Thyroid gland (tissue), 4 donors: ENCODE measurements at places on chromosomes 16 and 17. TPM values are rescaled to one million over a fixed set of nuclear protein-coding genes. Genes with fewer than 3 reads are reported as not detected.

- DNase-seq = peak; percentile 20
- no peak overlapping the region for H3K27ac ChIP-seq
- H3K27me3 ChIP-seq = no peaks in the 10 kb centered on the region
Measured at GRCh38 chr16:53642094-53642493, 61.6 kb downstream of the RPGRIP1L start.

DNA sequence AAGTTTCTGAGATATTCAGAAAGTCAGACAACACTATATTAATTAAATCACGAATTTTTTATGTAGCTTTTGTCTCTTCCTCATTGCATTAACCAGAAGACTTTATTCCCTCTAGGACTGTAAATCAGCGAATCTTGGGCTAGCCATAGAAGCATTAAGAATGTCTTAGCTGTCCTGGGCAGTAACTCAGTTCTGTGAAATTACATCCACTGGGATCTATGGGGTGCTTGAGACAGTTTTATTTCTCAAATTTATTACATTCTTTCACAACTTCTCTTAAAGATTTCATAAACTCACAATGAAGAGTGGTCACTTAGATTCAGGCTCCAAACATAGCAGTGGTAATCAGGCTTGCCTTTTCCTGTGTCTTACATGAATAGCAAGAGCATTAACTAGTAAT is 1153.4 kb downstream of the CDH8 start:
- no peak overlapping the region for H3K27ac ChIP-seq
- H3K4me1 ChIP-seq = no peaks in the 10 kb centered on the region
- H3K27me3 ChIP-seq = no peaks in the 10 kb centered on the region
- H3K4me3 ChIP-seq = no peak overlapping the region
- no peaks in the 10 kb centered on the region for H3K36me3 ChIP-seq
- no peak for DNase-seq

- peaks cover 30% of the 10 kb centered on the region for H3K4me1 ChIP-seq
- no peak overlapping the region for H3K4me3 ChIP-seq
- no peaks in the 10 kb centered on the region for H3K27me3 ChIP-seq
Measured at GRCh38 chr17:81912441-81913309, 1.5 kb upstream of the PCYT2 start.

- H3K4me1 ChIP-seq = no peaks in the 10 kb centered on the region
- no peak overlapping the region for H3K27ac ChIP-seq
- no peak for DNase-seq
- H3K27me3 ChIP-seq = no peaks in the 10 kb centered on the region
Measured at GRCh38 chr16:80666378-80667250, 125.8 kb downstream of the DYNLRB2 start.

DNA sequence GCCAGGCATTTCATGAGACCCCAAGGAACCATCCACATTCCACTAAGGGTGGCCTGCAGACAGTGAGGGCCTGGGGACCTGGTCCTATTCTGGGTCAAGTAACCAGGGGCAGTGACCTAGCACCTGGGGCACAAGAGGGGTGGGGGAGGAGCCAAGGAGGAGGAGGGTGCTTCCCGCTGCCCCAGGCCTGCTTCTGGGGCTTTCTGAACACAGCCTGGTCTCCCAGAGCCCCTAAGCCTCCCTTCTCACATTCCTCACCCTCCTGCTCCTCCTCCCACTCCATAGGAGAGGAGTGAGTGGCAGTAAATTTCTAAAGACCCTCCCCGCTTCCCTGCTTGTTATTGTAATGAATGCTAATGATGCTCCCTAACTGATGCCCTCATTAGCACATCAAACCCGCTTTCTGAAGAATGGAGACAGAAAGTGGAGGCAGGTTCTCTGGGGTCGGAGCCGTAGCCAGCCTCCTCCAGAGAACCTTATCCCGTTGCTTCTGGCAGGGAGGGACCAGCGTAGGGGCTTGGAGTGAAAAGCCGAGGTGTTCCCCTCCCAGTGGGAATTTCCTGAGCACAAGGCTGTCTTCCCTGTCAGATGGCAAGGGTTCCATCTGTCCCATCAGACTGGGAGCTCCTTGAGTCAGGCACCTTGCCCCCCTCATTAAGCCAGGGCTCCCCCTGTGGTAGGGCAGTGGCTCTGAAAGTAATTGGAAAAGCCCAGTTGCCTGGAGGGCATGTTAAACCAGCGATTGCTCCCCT is 3.7 kb upstream of the SRCIN1 start:
- no peak overlapping the region for H3K27ac ChIP-seq
- no peaks in the 10 kb centered on the region for H3K27me3 ChIP-seq
- peaks cover 13% of the 10 kb centered on the region for H3K4me1 ChIP-seq
- no peak for DNase-seq
- no peak overlapping the region for H3K4me3 ChIP-seq
- H3K36me3 ChIP-seq = no peaks in the 10 kb centered on the region

DNA sequence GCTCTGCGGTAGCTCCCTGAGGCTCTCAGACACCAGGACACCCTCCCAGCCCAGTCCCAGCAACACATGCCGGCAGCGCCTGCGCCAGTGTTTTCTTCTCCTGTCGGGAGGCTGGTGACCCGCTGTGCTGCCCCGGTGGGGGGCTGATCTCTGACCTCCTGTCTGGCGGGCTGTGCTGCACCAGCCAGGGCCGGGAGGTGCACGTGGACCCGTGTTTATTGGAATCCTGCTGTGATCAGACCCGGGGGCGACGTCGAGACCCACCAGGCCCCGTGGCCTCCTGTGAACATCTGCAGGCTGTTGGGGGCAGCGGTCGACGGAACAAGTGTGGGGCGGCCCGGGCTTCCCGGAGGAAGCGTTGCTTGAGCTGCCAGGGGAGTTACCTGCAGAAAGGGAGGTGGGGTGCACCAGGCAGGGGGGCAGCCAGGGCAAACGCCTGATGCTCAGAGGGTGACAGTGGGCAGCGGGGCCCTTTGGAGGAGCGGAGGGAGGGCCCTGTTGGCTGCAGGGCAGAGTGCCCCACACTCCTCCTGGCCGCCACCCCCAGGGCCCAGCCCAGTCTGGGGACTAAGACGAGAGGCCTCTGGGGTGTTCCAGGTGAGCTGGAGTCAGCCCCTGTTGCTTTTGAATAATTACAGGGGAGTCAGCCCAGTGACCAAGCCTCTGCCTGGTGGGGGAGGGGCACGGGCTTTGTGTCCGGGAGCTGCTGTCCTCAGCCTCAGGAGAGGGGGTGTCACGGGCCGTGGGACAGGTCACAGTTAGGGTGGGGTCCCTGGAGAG is 2.3 kb upstream of the SSTR5 start:
- H3K36me3 ChIP-seq = no peaks in the 10 kb centered on the region
- no peaks in the 10 kb centered on the region for H3K4me1 ChIP-seq
- DNase-seq = no peak
- H3K27ac ChIP-seq = no peak overlapping the region

DNA sequence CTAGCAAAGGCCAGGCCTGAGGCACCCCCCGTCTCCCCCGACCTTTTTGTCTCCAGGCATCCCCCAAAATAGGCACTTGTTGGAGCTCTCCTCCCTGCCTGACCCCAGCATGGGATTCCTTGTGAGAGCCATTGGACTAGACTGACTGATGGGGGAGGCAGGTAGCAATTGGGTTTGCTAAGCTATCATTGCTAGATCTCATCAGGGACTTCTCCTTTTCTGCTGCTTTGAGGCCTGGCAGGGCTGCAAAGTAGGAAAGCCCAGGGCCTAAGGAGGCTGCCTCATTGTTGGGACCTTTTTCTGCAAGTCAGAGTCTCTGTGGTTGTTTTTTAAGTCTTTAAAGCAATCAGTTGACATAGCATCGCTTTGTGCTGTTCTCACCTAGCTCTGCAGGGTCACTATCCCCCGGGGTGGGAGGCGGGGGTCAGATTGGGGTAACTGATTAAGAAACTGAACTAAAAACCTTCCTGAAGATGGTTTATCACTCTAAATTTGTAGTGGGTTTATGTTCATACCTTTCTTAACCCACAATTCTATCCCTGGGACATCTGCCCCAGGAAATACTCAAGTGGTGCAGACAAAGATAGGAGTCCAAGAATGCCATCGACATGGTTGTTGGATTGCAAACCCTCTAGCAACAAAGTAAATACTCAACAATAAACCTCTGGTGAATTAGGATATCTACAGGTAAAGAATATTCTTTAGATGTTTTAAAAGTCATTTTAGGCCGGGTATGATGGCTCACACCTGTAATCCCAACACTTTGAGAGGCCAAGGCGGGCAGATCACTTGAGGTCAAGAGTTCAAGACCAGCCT is 28.0 kb downstream of the LLGL2 start:
- H3K27me3 ChIP-seq = no peaks in the 10 kb centered on the region
- no peaks in the 10 kb centered on the region for H3K36me3 ChIP-seq
- DNase-seq = no peak
- no peak overlapping the region for H3K27ac ChIP-seq
- H3K4me3 ChIP-seq = no peak overlapping the region

GRCh38 chr16:1008085-1008484 is 26.5 kb downstream of the SOX8 start:
- no peaks in the 10 kb centered on the region for H3K36me3 ChIP-seq
- no peaks in the 10 kb centered on the region for H3K4me1 ChIP-seq
- no peaks in the 10 kb centered on the region for H3K27me3 ChIP-seq

- H3K36me3 ChIP-seq = no peaks in the 10 kb centered on the region
- H3K4me3 ChIP-seq = no peak overlapping the region
- DNase-seq = no peak
- no peaks in the 10 kb centered on the region for H3K27me3 ChIP-seq
- no peak overlapping the region for H3K27ac ChIP-seq
Measured at GRCh38 chr17:43382776-43383175, 16.0 kb upstream of the ARL4D start.

GRCh38 chr16:66121466-66121865 is 245.0 kb upstream of the CDH5 start:
- H3K36me3 ChIP-seq = no peaks in the 10 kb centered on the region
- H3K27me3 ChIP-seq = no peaks in the 10 kb centered on the region
- H3K27ac ChIP-seq = no peak overlapping the region
- H3K4me1 ChIP-seq = no peaks in the 10 kb centered on the region
- no peak overlapping the region for H3K4me3 ChIP-seq

- no peak overlapping the region for H3K4me3 ChIP-seq
- no peaks in the 10 kb centered on the region for H3K4me1 ChIP-seq
- no peaks in the 10 kb centered on the region for H3K27me3 ChIP-seq
- no peak overlapping the region for H3K27ac ChIP-seq
Measured at GRCh38 chr16:79554912-79555311, 45.6 kb downstream of the MAF start.

- no peak overlapping the region for H3K4me3 ChIP-seq
- H3K27me3 ChIP-seq = no peaks in the 10 kb centered on the region
- no peak overlapping the region for H3K27ac ChIP-seq
- no peaks in the 10 kb centered on the region for H3K36me3 ChIP-seq
Measured at GRCh38 chr17:49285716-49286115, 55.1 kb upstream of the PHOSPHO1 start.

GRCh38 chr16:75599452-75600277 is 23.4 kb downstream of the ADAT1 start:
- no peaks in the 10 kb centered on the region for H3K27me3 ChIP-seq
- no peak for DNase-seq
- peaks cover 44% of the 10 kb centered on the region for H3K36me3 ChIP-seq
- no peak overlapping the region for H3K4me3 ChIP-seq
- no peaks in the 10 kb centered on the region for H3K4me1 ChIP-seq
- no peak overlapping the region for H3K27ac ChIP-seq

DNA sequence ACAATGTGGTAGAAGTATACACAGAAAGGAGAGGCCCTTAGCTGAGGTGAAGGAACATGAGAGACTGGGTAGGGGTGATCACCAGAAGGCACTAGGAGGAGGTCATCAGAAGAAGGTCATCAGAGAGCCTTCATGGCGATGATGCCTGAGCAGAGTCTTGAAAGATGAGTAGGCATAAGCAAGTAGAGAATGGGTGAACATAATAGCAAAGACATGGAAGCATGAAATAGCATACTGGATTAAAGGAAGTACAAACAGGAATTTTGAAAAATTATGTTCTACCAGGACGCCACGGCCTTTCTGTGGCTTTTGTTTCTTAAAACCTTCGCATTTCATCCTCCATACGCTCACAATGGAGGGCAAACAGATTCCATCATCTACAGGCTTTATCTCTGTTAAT is 2.9 kb downstream of the IKZF3 start:
- no peaks in the 10 kb centered on the region for H3K27me3 ChIP-seq
- no peaks in the 10 kb centered on the region for H3K4me1 ChIP-seq
- no peak for DNase-seq
- no peaks in the 10 kb centered on the region for H3K36me3 ChIP-seq

- peaks cover 15% of the 10 kb centered on the region for H3K4me1 ChIP-seq
- peak overlapping the region; percentile 40 for H3K4me3 ChIP-seq
- H3K27me3 ChIP-seq = peaks cover 3% of the 10 kb centered on the region
- no peaks in the 10 kb centered on the region for H3K36me3 ChIP-seq
Measured at GRCh38 chr17:4789701-4789950, 862 bp downstream of the GLTPD2 start.

DNA sequence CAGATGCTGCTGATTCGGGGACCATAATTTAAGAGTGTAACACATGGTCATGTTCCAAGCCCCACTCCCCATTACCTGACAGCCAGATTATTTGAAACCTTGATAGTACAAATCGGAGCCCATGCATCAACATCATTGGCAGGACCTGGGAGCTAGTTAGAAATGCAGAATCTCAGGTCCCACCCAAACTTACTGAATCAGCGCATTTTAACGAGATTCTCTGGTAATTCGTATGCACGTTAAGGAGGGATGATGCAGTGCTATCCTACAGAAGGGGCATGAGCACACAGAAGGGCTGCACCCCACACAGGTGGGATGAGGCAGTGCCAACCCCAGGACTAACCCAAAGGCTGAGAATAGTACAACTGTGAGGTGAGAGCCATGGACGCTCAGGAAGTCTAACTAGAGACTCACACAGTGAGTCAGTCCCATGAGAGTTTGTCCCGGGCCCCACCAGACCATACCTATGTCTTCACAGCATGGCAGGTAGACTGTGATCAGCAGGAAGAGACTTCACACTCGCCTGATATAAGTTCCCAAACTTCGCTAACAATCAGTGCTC is 64.9 kb downstream of the ZNF18 start:
- H3K4me1 ChIP-seq = no peaks in the 10 kb centered on the region
- H3K36me3 ChIP-seq = no peaks in the 10 kb centered on the region
- H3K27ac ChIP-seq = no peak overlapping the region
- no peaks in the 10 kb centered on the region for H3K27me3 ChIP-seq
- no peak overlapping the region for H3K4me3 ChIP-seq

MPP2 gene
- 6.5 TPM for total RNA-seq

CORO7 gene
- total RNA-seq = 17.9 TPM

FOXF1 gene
- 2.8 TPM for total RNA-seq

SOX8 gene
- not detected for total RNA-seq

C1QTNF8 gene
- not detected for total RNA-seq
